DND-41 (cell line): ENCODE measurements at places on chromosomes 1 and 21.

DNA sequence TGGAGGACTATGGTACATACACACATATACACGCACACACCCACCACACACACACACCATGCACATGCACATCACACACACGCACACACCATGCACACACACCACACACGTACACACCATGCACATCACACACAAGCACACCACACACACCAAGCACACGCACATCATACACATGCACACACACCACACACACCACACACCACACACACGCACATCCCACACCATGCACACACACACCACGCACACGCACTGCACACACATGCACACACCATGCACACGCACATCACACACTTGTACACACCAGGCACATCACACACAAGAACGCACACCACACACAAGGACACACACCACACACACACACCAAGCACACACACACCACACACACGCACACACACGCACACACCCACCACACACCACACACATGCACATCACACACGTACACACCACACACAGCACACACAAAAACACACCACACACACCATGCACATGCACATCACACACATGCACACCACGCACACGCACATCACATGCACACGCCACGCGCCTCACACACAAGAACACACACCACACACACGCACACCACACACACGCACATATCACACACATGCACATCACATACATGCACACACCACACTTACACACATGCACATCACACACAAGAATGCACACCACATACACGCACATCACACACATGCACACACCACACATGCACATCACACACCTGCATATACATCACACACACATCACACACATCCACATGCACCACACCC is 9.2 kb downstream of the PDE9A start:
- DNase-seq: no peak

- no peak for DNase-seq
Observed at GRCh38 chr1:241308471-241308870, 48.5 kb downstream of the RGS7 start.

DNA sequence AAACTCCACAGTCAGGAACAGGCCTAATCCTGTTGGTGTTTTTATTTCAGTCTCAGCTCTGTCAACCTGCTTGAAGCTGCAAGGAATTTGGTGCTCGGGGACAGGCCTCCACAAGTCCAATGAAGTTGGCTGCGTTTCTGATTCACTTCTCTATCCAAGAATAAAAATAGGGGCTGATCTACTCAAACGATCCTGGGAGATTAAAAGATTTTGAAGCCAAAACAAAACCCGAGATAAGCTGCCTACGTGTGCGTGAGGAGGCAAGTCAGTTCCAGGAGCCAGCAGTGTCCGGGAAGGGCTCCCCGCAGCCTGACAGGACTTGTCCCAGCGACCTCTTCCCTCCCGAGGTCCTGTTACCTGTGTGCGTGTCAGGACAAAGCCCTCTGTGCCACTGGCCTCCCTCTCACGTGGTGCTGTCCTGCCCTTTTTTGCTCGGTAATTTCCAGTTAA is 98.0 kb downstream of the ETS2 start:
- no peak for DNase-seq

- DNase-seq: no peak
Observed at GRCh38 chr1:45230537-45230936, 24.1 kb upstream of the ZSWIM5 start.

- DNase-seq: no peak
Observed at GRCh38 chr21:41367945-41368734, 6.3 kb downstream of the MX2 start.

- no peak for DNase-seq
Observed at GRCh38 chr1:110726755-110727154, 52.0 kb upstream of the KCNA3 start.

DNA sequence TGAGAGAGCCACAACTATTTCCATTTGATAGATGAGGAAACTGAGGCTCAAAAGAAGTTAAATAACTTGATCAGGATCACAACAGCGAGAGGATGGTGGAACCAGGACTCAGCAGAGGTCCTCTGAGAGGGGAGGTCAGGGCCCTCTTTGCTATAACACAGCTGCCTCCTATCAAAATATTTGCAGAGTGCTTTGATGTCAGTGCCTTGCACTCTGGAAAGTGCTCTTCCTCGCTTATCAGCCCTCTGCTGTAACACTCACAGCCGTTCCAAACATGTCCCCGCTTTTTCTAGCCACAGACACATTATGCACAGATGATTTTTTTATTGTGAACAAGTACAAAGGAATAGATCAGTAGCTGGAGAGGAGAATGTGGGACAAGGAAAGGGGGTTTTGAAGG is 71.8 kb upstream of the ARHGAP29 start:
- DNase-seq: no peak

GRCh38 chr1:153626904-153627714 is at the start of gene S100A13:
Gene S100A13, minus strand, starts transcription at chr1:153627505. Its CDS starts 1,033 bp downstream, at chr1:153626472.
- DNase-seq: no peak

DNA sequence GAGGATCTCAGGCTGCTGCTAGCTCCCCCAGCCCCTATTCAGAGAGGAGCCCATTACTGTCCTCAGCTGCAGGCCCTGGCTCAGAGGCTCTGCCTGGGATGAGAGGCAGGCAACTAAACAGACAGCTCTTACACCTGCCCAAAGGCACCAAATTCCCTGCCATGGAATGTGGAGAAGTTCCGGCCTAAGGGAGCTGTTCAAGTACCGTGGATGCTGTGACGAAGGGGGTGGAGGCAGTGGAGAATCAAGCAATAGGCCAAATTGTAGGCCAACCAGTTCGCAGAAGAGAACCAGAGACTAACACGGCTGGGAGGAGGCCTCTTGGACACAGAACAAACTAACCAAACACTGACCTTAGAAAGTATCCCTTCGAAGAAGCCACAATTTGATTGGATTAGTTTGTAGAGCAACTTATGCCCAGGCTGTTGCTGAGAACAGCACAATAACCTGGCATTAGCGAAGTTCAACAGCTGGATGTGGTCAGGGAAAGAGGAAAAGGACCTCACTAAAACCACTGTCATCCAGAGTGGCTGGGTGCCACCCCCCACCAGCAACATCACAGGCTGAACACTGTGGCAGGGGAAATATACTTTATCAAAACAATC is 3.6 kb downstream of the C1orf174 start:
- no peak for DNase-seq

DNA sequence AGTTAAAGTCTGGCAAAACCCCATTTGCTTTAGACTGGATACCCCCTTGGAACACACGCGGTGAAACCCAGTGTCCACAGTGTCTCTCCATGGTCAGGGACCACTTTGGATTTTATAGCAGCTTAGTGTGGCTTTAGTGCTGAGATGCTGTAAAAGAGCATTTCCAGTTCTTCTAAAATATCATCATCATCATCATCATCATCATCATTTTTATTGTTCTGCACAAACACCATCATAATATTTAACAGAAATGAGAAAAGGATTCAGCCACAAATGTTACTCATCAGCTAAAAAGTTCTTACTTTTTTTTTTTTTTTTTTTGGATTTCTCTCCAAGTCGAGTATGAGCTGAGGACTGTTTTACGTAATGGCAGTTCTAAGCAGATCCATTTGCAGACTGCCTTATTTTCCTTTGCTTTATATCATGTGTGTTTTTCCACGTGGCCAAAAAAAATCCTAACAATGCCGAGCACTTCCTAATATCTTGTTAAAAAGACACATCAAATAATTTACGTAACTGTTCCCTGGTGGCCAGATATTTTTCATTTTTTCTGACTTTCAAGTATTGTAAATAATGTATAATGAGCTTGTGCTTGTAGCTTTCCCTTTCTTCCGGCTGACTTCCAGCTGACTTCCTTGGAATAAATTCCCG is 62.8 kb downstream of the EVA1C start:
- DNase-seq: no peak

DNA sequence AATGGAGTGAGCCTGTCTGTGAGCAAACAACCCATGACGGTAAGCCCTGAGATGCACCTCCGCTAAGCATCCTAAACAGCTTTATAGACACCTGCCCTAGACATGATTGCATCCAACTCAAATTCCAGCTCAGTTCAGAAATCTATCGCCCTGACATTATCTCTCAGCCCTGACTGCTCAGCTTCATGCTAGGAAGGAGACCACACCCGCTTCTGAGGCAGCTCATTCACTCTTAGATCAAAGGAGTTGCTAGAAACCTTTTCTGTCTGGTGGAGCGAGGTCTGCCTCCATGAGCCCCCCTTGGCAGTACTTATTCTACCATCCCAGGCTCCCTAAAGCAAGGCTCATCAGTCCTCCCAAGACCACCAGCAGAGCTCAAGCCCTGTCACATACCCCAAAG is 17.0 kb downstream of the IL10RB start:
- DNase-seq: no peak

- no peak for DNase-seq
Observed at GRCh38 chr1:68280286-68280685, 48.0 kb upstream of the WLS start.

DNA sequence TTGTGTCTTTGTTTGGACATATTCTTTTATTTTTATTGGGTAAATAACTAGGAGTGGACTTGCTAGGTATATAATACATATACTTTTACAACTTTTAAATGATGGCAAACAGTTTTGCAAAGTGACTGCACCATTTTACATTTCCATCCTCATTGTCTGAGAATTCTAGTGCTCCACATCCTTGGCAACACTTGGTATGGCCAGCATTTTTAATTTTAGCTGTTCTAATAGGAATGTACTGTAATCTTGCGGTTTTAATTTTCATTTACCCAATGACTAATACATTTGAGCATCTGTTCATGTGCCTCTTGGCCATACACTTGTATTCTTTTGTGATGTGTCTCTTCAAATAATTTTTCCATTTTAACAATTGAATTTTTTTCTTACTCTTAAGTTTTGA is 37.0 kb upstream of the ATP6V1G3 start:
- no peak for DNase-seq

- peak; percentile 60 for DNase-seq
Observed at GRCh38 chr1:17661546-17662157, 93.5 kb upstream of the ACTL8 start.

GRCh38 chr1:204267191-204267601 is 53.4 kb upstream of the GOLT1A start:
- DNase-seq: no peak

- DNase-seq: no peak
Observed at GRCh38 chr1:15171271-15171908, 17.8 kb downstream of the TMEM51 start.

DNA sequence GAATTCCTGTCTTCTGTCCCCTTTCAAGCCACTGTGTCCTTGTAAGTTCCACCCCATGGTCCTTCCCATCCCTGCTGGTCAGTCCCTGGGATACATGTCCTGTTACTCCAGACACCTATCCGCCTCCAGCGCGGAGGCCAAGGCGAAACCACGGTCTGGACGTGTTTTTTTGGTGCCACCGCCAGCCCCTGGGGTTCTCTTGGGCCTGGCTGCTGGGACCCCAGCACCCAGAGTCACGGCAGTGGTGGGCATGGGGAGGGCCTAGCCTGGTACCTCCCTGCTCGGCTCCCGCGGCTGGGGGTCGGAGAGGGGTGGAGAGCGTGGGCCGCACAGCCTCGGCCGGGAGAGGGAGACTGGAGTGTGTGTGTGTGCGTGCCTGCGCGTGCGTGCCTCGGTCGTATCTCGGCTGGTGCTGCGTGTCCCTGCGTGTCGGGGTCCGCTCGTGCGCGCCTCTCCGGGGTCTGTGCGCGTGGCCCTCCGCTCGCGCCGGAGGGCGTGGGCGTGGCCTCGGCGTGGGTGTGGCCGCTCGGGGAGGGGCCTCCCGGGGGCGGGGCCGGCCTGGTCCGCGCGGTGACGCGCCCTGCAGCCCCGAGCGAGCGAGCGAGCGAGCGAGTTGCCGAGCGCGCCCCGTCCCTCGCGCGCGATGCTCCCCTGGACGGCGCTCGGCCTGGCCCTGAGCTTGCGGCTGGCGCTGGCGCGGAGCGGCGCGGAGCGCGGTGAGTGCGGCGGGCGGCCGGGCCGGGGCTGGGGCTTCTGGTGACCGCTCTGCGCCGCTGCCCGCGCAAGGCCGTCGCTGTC is at the start of gene VWA1:
Gene VWA1, plus strand, starts transcription at position 585 of the 798 bp plus-strand sequence. Its CDS starts 59 bp downstream, at position 644.
- DNase-seq: no peak

DNA sequence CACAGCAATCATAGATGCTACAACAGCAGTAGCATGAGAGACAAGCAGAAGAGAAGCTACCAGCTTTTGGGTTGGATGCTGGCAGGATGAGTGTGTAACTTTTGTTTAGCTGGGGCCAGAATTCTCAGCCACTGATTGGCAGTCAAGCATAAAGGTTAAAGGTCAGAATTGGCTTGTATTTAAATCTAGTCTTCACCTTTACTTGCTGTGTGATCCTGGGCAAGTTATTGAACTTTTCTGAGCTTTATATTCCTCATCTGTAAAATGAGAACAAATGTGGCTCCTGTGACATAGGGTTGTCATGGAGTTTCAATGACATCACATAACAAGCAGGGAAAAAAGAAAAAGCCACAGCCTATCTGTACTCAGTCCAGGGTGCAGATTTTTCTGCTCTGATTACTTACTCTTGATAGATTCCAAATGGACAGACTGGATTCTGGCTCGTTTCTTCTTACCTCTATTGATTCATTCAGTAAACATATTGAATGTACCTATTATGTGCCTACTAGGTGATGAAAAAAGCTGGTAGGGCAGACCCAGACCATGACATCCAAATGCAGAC is 2.8 kb upstream of the AZIN2 start:
- no peak for DNase-seq
